ENCODE measurements at places on chromosomes 13 and 19.

GRCh38 chr19:21697698-21698097 lies 69.7 kb downstream of the ZNF100 start:
- DNase-seq = no peak

GRCh38 chr19:33400856-33401682 lies 27.6 kb downstream of the CEBPG start:
- DNase-seq = no peak

GRCh38 chr13:66405908-66406802 lies 824.0 kb downstream of the PCDH9 start:
- DNase-seq = no peak

- no peak for DNase-seq
These were observed 13.1 kb downstream of the HPN start for GRCh38 chr19:35054626-35055025.

DNA sequence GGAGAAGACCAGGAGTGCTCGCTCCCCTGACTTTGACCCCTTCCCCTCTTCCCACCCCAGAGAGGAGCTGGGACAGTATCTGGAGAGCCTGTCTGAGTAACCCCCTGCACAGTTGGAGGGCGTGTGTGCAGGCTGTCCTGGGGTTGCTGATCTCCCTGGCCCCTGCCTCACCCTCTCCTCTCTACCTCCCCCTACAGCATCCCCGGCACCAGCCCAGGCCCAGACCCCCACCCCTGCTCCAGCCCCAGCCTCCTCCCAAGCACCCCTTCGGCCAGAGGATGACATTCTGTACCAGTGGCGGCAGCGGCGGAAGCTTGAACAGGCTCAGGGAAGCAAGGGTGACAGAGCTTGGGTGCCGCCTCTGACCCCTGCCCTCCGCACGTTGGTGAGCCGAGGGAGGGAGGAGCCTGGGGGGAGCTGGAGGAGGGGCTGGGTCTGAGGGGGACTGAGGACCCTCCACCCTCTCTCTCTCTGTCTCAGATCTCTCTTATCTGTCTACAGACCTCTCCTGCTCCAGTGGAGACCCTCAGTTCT lies 8.7 kb downstream of the PROSER3 start:
- no peak for DNase-seq

DNA sequence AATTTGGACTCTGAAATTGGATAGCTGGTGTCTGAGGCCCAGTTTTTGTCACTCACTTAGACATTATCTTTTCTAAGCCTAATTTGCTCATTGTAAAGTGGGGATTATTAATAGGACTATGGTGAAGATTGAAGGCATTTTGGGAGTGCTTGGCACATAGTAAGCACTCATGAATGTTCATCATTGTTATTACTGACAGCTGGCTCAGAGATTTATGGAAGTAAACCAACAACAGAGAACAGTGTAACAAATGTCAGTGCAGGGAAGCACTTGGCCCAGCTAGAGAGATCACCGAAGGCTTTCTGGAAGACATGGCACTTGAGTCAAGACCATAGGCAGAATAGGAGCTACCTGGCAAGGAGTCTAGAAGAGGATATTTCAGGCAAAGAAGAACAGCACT lies 92.3 kb downstream of the RFC3 start:
- no peak for DNase-seq

GRCh38 chr13:52810011-52810410 lies 38.4 kb downstream of the PCDH8 start:
- DNase-seq = no peak
